ENCODE measurements at places on chromosomes 11 and 22. TPM values are rescaled to one million over a fixed set of nuclear protein-coding genes. Genes with fewer than 3 reads are reported as not detected.

- peak; percentile 65 for DNase-seq
Observed at GRCh38 chr11:60970369-60970774, 1.1 kb upstream of the CD6 start.

The HBD gene
- not detected for total RNA-seq

The SMC1B gene
- total RNA-seq: 5.3 TPM

GRCh38 chr11:99814021-99814420, 793.3 kb downstream of the CNTN5 start:
- no peak for DNase-seq

The FXYD2 gene
- not detected for total RNA-seq

The TIGD3 gene
- total RNA-seq: 3.2 TPM

The CREBZF gene
- 101 TPM for total RNA-seq

DNA sequence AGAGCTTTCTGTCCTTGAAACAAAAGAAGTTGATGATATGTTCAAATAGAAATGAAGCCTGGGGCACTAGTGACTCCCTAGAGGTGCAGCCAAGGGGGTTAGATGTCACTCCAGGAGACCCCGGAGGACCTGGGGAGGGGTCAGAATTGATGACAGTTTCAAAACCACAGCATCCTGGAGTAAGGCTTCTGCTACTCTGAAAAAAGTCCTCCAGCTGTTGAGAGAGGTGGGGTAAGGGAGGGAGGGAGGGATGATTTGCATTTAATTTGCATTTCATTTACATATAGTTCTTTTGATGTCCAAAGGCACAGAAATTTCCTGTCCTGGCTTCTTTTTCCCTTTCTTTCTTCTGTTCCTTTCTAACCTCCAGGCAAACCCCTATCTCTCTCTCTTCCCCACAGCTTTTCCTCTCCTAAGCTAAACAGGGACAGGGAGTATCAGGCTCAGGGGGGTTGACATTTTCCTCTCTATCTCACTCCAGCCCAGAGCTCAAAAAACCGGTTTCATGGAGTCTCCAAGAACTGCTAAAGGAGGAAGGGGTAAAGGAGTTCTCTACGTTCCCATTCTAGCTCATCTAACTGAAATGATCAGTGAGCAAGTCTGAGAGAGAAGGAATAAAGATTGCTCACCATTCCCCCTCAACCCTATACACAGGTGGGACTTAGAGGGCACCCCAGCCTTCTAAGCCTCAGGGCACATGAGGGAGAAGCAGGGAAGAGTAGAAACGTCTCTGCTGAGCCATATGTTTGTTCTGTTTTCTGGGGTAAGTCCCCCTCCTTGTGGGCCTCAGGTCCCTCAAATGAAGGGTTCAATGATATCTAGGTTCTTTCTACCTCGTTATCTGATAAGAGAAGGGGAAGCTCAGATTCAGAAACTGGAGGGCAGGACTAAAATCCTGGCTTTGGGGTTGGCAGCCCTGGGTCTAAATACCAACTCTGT, 3.5 kb upstream of the POU2F3 start:
- DNase-seq: peak; percentile 77

- no peak for DNase-seq
Observed at GRCh38 chr11:125554038-125554437, 15.2 kb upstream of the EI24 start.

GRCh38 chr11:93403930-93404329, 73.4 kb downstream of the DEUP1 start:
- no peak for DNase-seq

DNA sequence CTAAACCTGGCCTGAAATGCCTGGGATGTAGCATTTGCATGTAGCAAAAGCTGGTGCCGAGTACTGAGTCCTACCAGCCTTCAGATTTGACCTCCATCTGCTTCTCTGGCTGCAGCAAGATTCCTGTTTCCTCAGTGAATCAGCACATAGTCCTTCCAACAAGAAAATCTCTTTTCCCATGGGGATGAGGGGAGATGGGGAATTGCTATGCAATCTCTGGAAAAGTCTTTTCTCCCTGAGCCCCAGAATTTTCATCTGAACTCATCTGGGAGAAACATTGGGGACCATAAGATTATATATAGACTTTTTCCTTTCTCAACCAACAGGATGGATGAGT, 32.0 kb upstream of the YWHAH start:
- DNase-seq: no peak

DNA sequence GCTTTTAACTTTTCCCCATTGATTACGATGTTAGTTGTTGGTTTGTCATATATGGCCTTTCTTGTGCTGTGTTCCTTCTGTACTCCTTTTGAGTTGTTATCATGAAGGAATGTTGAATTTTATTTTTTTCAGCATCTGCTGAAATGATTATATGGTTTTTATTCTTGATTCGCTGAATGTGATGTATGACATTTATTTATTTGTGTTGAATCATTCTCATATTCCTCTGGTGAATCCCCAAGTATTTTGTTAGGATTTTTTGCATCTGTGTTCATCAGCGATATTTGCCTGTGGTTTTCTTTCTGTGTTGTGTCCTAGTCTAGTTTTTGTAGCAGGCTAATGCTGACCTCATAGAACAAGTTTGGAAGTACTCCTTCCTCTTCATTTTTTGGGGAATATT, 78.2 kb downstream of the GGT1 start:
- DNase-seq: no peak

- DNase-seq: no peak
Observed at GRCh38 chr11:131356206-131356605, 14.2 kb upstream of the NTM start.

DNA sequence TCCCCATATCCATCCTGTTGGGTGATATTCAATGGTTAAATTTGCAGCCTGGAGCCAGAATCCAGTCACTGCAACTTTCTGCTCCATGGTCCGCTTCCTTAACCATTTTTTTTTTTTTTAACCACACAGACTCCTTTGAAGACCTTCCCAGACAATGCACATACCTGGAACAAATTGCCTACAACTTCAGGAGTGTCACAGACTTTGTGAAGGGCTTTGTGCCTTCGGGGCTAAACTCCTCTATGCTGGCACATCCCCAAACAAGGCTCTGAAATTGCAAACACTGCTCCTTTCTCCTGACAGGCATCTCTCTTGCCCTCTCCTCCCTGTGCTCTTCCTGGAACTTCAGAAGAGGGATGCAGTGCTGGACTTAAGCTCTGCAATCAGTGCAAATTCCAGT, 40.6 kb downstream of the TENM4 start:
- DNase-seq: no peak

The HSPB2 gene
- total RNA-seq: not detected

The KCNJ1 gene
- total RNA-seq: not detected

- DNase-seq: no peak
Observed at GRCh38 chr22:19885841-19886592, 31.3 kb upstream of the GNB1L start.

- no peak for DNase-seq
Observed at GRCh38 chr11:31243706-31244105, 125.8 kb downstream of the DCDC1 start.

The NCAM1 gene
- total RNA-seq: 1.1 TPM

GRCh38 chr11:9580894-9581293, 7.4 kb downstream of the WEE1 start:
- no peak for DNase-seq

DNA sequence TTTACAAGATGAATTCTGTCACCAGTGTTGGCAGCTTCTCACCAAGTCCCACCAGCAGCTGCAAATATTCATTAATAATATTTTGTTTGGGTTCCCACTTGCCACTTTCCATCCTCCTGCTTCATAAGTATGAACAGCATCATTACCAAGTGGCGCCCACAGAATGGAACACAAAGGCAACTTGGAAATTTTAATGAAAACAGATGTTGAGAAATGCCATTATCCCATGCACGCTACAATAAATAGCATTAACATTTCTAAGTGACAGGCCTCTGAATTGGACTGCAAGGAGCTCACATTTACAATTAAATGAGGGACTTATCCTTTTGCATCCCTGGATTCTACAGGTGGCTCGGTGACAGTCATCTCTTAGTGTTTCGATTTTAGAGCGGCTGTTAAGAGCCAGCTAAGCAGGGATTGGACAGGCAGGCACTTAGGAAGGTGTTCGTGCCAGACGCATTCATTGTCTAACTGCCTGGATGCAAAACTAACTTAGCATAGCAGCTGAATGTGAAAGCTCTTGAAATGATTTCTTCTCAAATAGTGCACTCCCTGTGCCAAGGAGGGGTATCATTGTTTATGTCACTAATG, 170.3 kb downstream of the KIRREL3 start:
- no peak for DNase-seq

- DNase-seq: no peak
Observed at GRCh38 chr11:27277843-27278242, 85.2 kb downstream of the CCDC34 start.

DNA sequence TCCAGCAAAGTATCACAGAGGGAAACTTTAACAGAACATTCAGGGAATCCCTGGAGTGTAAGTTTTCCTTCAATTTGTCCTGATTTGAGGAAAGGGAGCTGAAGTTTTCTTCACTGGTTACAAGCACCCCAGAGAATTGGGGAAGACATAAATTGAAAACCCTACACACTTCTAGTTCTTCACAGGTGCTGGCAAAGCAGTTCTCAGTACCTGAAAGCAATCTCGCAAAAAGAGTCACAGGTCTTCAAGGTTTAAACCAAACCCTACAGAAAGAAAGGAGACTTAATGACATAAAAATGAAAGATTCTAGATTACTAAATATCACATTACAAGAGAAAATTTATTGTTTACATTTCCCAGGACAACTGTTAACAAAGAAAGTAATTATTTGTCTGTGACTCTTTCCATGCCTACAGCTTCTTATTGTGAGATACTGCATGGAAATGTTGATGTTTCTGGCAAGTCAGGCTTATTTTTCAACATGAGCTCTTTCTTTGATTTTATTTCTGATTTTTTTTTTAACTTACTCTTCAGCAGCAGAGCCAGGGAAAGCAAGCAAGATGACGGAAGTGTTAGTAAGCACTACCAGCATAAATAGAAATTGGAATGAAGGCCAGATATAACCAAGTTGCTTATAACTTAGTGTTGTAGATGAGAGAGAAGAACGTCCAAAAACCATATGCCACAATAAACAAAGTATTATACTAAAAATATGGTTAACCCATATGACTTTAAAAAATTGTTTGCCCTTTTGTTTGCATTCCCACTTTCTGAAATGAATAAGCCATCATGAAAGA, 44.1 kb downstream of the FANCF start:
- DNase-seq: no peak

The GGT1 gene
- total RNA-seq: 9.4 TPM

DNA sequence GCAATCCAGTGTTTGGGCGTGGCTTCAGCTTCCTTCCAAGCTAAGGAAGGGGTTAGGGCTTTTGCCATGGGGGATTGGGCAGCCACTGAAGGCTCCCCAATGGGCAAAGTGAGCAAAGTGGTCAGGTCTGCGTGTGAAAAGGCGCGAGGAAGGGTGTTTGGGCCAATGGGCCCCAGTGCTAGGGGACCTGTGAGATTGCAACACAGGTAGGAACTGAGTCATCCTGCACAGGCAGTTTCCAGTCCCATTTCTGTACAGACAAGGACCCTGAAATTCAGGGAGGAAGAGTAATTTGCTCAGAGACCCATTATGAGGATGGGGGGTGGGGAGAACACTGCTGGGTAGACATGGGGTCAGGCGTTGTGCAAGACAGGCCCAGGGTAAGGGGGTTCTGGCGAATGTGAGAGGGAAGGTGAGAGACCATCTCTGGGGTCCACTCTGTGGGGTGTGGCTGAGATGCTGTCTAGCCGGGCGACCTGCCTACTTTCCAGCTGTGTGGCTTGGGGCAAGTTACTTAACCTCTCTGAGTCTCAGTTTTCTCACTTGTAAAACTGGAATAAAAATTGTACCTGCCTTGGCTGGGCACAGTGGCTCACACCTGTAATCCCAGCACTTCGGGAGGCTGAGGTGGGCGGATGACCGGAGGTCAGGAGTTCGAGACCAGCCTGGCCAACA, 7.3 kb downstream of the CCDC88B start:
- DNase-seq: no peak

DNA sequence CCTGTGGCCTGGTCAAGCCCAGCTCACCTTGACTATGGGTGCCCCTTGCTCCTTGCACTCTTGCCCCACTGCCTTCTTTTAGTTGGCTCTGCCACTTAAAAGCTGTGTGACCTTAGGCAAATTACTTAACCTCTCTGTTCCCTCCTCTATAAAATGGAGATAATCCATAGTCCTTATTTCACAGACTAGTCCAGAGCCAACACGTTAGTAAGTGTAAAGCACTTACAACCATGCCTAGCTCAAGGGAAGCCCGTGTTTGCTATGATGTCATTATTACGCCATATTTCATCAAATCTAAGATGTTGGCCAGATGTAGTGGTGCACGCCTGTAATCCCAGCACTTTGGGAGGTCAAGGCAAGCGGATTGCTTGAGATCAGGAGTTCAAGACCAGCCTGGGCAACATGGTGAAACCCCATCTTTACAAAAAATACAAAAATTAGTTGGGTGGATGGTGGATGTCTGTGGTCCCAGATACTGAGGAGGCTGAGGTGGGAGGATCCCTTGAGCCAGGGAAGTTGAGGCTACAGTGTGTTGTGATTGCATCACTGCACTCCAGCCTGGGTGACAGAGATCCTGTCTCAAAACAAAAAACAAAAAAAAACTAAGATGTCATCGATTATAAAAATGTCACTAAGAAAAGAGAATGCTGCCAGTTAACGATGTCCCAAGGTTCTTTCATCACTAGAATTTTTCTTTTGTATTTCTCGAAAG, 2.3 kb upstream of the CCDC88B start:
- no peak for DNase-seq

The FZD4 gene
- total RNA-seq: 60.6 TPM

DNA sequence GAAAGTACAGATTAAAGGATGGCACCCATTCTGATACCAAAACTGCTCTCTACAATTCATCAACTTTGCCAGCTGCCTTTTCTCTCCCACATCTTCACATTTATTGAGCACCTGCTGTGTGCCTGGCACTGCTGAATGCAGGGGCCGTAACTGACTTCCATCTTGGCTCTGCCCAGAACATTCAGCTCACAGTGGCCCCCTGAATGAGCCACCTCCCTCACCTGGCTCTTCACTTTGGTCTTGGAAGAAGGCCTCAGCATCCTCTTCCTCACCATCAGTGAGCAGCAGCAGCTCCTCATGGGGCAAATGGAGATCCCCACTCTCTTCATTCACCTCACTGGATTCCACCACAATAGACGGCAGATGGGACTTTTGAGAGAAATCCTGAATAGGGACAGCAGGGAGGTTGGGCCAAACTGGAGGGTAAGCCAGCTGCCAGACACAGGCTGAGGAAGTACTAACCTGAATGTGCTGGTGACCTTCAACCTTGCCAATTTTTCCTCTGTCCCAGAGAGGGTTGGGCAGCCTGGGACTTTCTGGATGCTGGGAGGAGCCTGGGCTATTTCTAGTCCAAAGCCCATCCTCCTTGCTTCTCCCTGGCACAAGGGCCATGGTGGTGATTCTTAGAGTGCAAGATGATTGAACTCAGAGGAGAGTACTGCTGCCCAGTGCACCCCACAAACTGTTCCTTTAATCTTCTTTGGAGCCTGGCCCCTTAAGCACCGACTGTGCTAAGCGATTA, 1.9 kb upstream of the UQCC3 start:
- no peak for DNase-seq

The CHRM4 gene
- 0.27 TPM for total RNA-seq

The OR8H1 gene
- not detected for total RNA-seq

The SGSM1 gene
- total RNA-seq: 5.5 TPM
